ENCODE measurements at places on chromosomes 16 and 17. TPM values are rescaled to one million over a fixed set of nuclear protein-coding genes. Genes with fewer than 3 reads are reported as not detected.

GRCh38 chr16:51565184-51565583, 414.1 kb upstream of the SALL1 start:
- no peak for DNase-seq

DNA sequence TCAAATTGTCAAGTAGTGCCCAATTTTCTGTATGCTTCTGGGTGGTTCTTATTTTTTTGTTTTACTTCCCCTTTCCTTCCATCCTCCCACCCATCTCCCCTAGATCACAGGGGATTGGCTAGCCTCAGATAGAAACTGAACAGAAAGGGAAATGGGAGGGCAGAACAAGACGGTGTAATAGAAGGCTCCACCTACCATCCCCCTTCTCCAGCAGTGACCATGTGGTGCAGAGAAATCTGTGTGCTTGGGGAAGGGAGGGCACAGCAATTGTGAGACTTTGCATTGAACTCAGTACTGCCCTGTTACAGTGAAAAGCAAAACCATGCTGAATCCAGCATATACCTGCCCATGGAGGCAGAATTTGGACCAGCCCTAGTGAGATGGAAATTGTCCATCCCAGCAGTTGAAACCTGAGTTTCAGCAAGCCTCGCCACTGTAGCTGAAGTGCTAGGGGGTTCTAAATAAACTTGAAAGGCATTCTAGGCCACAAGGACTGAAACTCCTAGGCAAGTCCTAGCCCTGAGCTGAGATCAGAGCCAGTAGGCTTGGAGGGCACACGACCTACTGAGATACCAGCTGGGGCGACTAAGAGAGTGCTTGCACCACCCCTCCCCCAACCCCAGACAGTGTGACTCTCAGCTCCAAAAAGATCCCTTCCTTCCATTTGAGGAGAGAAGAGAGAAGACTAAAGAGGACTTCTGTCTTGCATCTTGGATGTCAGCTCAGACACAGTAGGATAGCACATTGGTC, 5.2 kb downstream of the SLFN11 start:
- DNase-seq = no peak

- no peak for DNase-seq
Measured at GRCh38 chr16:84514874-84515835, 10.7 kb upstream of the MEAK7 start.

DNA sequence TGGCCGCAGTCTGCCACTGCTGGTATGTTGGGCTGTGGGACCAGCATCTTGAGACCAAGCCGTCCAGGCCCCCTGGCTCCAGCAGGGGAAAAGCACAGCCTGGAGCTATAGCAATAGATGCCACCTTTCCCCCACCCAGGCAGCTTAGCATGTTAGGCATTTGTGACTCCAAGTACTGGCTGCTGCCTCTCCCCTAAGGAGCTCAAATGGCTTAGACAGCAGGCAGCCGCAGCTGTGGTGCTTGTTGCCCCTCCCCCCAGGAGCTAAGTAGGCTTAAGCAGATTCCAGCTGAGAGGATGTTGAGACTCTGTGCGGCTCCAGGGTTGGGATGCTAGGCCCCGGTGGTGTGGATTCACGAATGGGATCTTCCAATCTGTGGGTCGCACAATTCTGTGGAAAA, 88.8 kb upstream of the ANKFN1 start:
- no peak for DNase-seq

GRCh38 chr17:64687961-64688360, 25.9 kb upstream of the SMURF2 start:
- DNase-seq = no peak

EPX gene
- total RNA-seq = not detected

Data from lower leg skin (tissue), 4 donors.